ENCODE measurements at places on chromosomes 2 and 18. TPM values are rescaled to one million over a fixed set of nuclear protein-coding genes. Genes with fewer than 3 reads are reported as not detected.
A peak's percentile ranks its signal among the peaks of the same experiment; 100 is the strongest.

GRCh38 chr2:235605312-235606003 lies 111.6 kb downstream of the AGAP1 start:
- DNase-seq = peak; percentile 72

DNA sequence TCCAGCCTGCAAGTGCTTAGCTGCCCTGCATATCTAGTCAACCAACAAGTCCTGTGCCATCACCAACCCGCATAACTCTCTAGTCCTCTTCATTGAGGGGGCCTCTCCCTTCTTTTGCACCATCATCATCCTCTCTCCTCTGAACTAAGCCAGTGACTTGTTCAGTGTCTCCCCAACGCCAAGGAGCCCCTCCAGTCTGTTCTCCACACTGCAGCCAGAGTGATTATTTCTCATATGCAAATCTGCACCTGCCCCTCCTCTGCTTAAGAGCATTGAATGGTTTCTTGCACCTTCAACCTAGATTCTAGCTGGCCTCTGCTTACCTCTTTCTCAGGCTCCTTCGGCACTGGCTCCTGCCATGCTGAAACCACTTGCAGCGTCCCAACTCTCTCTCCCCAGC lies 141.8 kb downstream of the FAM161A start:
- DNase-seq = no peak

DNA sequence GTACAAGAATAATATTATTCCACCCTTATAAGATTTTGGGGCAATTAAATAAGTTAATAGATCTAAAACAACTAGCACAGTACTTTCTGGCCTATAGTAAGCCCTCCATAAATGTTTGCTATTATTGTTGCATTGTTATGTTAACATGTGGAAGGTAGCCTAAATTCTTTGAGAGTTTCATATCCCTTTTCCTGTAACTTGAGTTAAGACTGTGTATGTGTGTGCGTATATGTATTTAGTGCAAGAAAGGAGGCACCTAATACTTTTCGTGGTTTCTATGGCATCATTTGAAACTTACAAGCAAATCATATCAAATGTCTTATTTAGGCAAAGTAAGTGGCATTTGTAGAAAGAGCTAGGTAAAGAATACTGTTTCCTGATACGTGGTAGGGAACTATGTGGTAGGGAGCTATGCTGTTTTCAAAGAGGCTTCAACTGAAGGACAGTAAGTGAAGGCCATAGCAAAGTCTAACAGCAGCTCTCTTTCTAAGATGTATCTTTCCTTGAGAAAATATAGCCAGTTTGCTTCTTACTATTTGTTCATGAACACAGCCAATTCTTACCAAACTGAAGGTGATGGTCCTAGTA lies 36.8 kb upstream of the C2orf74 start:
- no peak for DNase-seq

DNA sequence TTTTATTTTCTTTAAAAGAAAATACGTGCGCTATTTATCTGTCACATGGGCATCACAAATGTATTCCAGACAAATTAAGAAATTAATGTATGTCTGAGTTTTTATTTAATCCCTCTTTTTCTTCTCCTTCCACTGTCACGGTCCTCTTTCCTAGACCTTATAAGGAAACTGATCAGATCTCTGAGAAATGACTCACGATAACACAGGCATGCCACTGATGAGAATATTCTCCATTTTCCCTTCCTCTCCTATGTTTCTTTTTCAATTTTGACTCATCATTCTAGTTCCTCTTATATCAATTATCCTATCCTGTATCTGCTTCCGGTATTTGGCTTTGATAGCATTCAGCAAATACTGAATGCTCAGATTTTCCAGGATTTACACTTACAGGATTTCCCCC lies 121.8 kb downstream of the DSC3 start:
- no peak for DNase-seq

Gene LYG2
- total RNA-seq = not detected

Gene MRO
- 1.3 TPM for total RNA-seq

Data from omental fat pad (tissue), 4 donors.